ENCODE measurements at places on chromosomes 4 and X.

DNA sequence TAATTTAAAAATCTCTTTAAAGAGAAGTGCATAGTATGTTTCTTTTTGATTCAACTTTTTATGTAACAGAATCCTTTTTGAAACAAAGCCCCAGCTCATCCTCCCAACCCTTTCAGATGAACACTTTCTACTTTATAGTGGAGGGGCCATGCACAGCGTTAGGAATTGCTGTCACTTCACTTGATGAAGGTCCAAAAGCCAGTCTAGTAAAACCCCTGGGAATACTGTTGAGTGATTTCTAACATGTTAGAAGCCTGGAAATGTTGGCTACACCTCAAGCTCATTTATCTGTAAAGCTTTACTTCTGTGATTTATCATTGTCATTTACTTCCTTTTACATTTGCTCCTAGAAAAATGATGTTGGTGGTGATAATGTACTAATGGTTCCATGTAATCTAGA is 1608.9 kb upstream of the TENM3 start:
- DNase-seq = no peak

- DNase-seq = no peak
These were observed 168.1 kb upstream of the SLC7A11 start for GRCh38 chr4:138410266-138410665.

DNA sequence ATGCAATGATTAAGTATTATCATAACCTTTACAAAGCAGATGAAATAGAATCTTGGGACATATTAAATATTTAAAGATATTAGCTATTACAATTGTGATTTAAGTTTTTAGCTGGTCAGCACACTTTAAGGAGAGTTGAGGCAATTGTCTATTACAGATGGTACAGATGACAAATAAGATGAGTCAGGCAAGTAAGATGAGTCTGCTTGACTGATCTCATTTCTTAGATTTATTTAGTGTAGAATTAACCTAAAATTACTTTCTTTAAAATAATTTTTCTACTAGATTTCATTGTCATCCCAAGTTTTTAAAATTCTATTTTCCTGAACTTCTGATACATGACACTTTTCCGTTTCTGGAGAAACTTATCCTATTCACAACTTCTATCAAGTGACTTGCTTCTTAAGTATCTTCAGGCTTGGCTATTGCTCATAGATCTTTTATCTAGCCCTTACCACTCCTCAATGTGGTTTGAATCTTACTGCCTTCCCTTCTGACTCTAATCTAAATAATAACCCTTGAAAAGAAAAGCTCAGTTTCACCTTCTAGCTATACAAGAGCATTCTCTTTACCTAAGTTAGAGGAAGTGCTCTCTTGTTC is 32.9 kb downstream of the CXCL1 start:
- no peak for DNase-seq

DNA sequence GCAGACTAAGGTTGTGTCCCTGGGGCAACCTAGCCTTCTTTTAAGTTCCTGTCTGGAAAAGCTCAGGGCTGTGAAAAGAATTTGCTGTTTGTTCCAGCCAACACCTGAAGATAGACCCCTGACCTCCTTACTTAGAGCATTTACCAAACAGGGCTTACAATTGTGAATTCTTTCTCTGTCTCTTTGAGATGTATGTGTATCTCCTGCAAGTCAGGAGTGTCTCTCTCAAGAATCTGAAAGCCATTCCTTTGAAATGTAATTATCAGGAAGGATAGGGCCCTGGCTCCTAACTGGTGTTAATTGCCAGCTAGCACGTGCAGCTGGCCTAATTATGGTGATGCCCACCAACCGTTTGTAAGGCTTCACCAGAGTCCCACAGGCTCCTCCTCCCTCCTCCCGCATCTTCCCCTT is 18.2 kb downstream of the CCNG2 start:
- DNase-seq = no peak

DNA sequence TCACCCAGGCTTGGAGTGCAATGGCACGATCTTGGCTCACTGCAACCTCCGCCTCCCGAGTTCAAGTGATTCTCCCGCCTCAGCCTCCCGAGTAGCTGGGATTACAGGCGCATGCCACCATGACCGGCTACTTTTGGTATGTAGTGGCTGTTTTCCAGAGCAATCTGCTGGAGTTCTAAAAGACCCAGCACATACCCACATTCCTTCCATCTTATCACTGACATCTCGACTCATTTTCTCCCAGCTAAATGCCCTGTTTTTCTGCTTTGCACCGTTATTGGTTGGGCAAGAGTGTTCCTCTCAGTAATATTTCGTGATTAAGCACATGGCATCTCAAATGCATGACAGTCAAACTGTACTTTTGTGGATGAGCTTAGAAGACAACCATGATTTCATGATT is 53.7 kb downstream of the PRKX start:
- no peak for DNase-seq

- no peak for DNase-seq
These were observed 22.6 kb downstream of the CHRNA9 start for GRCh38 chr4:40357738-40358137.

- peak; percentile 34 for DNase-seq
These were observed 848 bp downstream of the ACSL4 start for GRCh38 chrX:109732017-109732801.

DNA sequence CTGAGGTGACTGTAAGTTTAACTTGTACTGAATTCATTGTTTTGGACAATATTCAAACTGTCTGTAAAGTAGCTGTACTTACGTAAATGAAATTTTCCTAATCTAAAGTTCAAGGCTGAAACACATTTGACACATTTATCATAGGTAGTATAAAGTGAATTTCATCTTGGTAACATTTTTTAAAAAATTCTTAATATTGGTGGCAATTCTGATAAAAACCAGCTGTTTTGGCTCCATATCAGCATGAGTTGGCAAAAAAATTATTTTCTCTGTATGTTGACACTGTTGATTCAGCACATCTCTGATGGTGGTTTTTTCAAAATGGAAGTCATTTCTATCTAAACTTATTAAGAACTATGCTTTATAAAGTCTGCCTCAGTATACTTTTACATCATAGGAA is 30.9 kb downstream of the CXorf58 start:
- no peak for DNase-seq

GRCh38 chrX:116281106-116281505 is 110.6 kb downstream of the AGTR2 start:
- DNase-seq = no peak
